ENCODE measurements at places on chromosomes 7 and 10.

- no peak for DNase-seq
Measured at GRCh38 chr10:133206356-133207040, 23.5 kb upstream of the UTF1 start.

DNA sequence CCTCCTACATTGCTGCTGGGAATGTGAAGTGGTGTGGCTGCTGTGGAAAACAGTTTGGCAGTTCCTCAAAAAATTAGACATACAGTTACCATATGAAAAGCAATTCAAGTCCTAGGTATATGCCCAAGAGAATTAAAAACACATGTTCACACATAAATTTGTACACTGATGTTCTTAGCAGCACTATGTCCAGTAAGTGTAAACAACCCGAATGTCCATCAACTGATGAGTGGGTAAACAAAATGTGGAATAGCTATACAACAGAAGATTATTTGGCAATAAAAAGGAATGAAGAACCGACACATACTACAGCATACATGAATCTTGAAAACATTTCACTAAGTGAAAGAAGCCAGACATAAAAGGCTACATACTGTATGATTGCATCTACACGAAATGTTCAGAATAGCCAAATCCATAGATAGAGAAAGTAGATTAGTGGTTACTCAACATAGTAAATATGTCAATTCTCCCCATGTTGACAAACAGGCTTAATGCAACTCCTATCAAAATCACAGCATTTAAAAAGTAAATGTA lies 17.2 kb downstream of the CEP41 start:
- DNase-seq, result no peak

GRCh38 chr7:87212498-87212897 lies 7.0 kb downstream of the TMEM243 start:
- no peak for DNase-seq

- no peak for DNase-seq
Measured at GRCh38 chr7:95976369-95977060, 204.2 kb downstream of the DYNC1I1 start.

- no peak for DNase-seq
Measured at GRCh38 chr10:6570893-6571292, 9.2 kb downstream of the PRKCQ start.
